ENCODE measurements at places on chromosomes 16 and 17.

DNA sequence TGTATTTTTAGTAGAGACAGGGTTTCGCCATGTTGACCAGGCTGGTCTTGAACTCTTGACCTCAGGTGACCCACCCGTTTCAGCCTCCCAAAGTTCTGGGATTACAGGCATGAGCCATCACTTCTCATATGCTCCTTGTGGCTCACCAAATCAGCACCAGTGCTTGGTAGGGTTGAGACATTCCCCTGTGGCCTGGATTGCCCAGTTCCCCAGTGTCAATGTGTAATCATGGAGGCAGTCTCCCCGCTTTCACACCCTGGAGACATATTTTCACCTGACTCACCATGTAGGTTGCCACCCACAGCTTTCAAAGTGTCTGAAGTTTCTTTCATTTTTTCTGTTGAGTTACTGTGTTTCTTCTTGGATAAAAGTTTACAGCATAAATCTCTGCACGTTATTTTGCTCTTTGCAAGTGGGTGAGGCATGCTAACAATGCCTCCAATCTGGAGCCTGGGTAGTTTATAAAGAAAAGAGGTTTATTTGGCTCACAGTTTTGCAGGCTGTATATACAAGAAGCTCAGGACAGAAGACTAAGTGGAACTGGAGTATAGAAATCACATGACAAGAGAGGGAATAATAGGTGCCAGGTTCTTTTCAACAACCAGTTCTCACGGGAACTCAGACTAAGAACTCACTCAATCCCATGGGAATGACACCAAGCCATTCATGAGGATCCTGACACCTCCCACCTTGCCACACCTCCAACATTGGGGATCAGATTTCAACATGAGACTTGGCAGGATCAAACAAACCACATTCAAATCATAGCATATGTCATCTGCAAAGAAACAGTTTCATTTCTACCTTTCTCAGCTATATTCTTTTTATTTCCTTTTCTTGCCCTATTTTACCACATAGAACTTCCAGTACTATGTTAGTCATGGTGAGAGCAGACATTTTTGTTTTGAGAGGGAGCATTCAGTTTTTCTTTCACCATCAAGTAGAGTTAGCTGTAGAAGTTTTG is 113.2 kb downstream of the PHKB start:
- DNase-seq, result peak; percentile 12
- H3K4me1 ChIP-seq, result peaks cover 21% of the 10 kb centered on the region
- H3K27ac ChIP-seq, result no peak overlapping the region
- no peaks in the 10 kb centered on the region for H3K27me3 ChIP-seq

- no peaks in the 10 kb centered on the region for H3K4me1 ChIP-seq
- no peaks in the 10 kb centered on the region for H3K36me3 ChIP-seq
- DNase-seq, result no peak
- H3K27me3 ChIP-seq, result no peaks in the 10 kb centered on the region
- no peak overlapping the region for H3K27ac ChIP-seq
Observed at GRCh38 chr17:9090641-9091096, 69.4 kb downstream of the NTN1 start.

- no peak overlapping the region for H3K4me3 ChIP-seq
- no peak overlapping the region for H3K27ac ChIP-seq
- no peak for DNase-seq
Observed at GRCh38 chr16:81604960-81605383, 160.4 kb downstream of the CMIP start.

DNA sequence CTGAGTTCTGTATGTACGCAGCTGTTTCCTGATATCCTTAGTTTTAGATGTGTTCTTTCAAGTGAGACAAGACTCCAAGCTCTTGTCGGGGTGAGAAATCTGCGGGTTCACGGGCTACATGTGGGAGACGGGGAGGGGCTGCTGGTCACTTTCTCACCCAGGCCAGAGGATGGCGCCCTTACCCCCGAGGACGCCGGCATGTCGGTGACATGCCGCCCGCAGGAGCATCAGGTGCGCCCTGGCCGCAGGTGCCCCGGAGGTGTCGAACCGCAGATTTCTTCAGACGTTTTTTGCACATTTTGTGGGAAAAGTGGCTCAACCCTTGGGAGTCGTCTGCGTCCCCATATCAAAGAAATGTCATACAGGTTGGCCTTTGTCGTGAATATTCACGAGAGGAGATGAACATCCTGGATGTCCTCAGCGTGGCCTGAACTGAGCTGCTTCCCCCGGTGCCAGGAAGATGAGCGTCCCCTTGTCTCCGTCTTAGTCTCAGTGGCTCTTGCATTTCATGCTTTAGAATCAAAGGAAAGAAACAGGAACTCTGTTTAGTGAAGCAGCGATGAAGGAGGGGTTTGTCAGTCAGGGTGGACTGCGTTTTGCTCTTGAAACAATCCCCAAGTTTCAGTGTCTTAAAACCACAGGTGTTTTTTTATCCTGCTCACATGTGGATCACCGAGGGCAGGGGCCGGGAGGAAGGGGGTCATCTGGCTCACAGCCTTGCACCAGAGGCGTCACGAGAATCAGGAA is 75.4 kb upstream of the ZNF750 start:
- no peaks in the 10 kb centered on the region for H3K27me3 ChIP-seq
- no peak overlapping the region for H3K27ac ChIP-seq
- no peak overlapping the region for H3K4me3 ChIP-seq
- no peak for DNase-seq

GRCh38 chr17:18377437-18378204 is at the start of gene EVPLL:
Gene EVPLL, plus strand, starts transcription at chr17:18377778. Its CDS starts 3,160 bp downstream, at chr17:18380938.
- H3K4me1 ChIP-seq, result no peaks in the 10 kb centered on the region
- H3K36me3 ChIP-seq, result no peaks in the 10 kb centered on the region
- H3K27me3 ChIP-seq, result no peaks in the 10 kb centered on the region

GRCh38 chr16:6684076-6684673 is 648.5 kb upstream of the RBFOX1 start:
- no peak overlapping the region for H3K27ac ChIP-seq
- H3K4me1 ChIP-seq, result no peaks in the 10 kb centered on the region
- H3K27me3 ChIP-seq, result no peaks in the 10 kb centered on the region
- DNase-seq, result peak; percentile 45
- H3K36me3 ChIP-seq, result no peaks in the 10 kb centered on the region

DNA sequence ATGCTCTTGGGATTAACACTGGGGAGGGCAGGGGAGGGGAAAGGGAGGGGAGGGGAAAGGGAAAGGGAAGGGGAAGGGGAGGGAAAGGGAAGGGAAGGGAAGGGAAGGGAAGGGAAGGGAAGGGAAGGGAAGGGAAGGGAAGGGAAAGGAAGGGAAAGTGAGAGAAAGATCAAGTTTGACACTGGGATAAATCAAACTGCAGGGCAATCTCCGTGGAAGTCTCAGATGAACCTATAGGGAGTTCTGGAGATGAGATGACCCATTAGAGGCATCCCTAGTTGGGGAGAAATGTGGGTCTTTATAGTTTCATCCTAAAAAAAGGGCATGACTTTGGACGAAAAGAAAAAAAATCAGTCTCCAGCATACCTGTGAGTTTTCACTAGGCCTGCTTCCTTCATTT is 2.2 kb downstream of the KRTAP4-12 start:
- no peak for DNase-seq
- no peak overlapping the region for H3K4me3 ChIP-seq
- peaks cover 18% of the 10 kb centered on the region for H3K4me1 ChIP-seq

DNA sequence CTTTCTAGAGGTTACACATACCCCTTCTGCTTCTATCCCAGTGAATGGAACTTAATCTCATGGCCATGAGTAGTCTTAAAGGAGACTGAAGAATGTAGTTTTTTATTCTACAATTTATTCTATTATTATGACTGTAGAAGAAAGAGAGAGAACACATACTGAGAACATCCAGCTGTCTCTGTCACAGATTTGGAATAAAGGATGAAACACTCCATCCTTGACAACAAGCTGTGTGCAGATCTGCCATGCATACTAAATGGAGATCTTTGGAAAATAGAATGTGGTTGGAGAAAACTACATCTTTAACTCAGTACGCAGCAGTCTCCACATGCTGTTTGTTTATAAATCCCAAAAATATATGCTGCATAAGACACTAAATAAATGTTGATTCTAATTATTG is 54.1 kb upstream of the NUDT7 start:
- no peak for DNase-seq
- no peak overlapping the region for H3K27ac ChIP-seq
- H3K4me3 ChIP-seq, result no peak overlapping the region
- no peaks in the 10 kb centered on the region for H3K36me3 ChIP-seq
- peaks cover 40% of the 10 kb centered on the region for H3K27me3 ChIP-seq

- H3K4me1 ChIP-seq, result peaks cover 66% of the 10 kb centered on the region
- no peak for DNase-seq
- no peak overlapping the region for H3K4me3 ChIP-seq
- peaks cover 48% of the 10 kb centered on the region for H3K36me3 ChIP-seq
- H3K27me3 ChIP-seq, result no peaks in the 10 kb centered on the region
Observed at GRCh38 chr17:75691371-75691791, 24.2 kb downstream of the SAP30BP start.

DNA sequence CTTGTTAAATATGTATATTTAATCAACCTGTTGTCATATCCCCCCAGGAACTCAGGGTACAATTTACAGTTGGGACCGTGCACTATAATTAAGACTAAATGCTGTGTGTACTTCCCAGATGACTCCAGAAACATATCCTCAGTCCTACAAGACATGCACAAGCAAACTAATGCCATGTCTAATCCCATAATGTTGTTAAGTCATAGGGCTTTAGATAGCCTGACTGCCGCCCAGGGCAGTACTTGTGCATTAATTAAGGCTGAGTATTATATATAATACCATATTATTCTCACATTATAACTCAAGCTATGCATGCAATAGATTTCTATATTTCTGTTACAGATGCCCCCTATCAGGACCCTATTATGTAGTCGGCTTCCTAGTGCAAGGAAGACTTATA is 20.1 kb upstream of the CPHXL start:
- peaks cover 15% of the 10 kb centered on the region for H3K27me3 ChIP-seq
- H3K4me3 ChIP-seq, result no peak overlapping the region
- no peak overlapping the region for H3K27ac ChIP-seq
- H3K4me1 ChIP-seq, result no peaks in the 10 kb centered on the region
- H3K36me3 ChIP-seq, result no peaks in the 10 kb centered on the region
- DNase-seq, result no peak

- no peak overlapping the region for H3K27ac ChIP-seq
- no peaks in the 10 kb centered on the region for H3K36me3 ChIP-seq
- peaks cover 86% of the 10 kb centered on the region for H3K27me3 ChIP-seq
- H3K4me1 ChIP-seq, result no peaks in the 10 kb centered on the region
- DNase-seq, result no peak
Observed at GRCh38 chr17:49779156-49779738, 9.2 kb upstream of the KAT7 start.

- H3K27ac ChIP-seq, result peak overlapping the region; percentile 93
- H3K27me3 ChIP-seq, result no peaks in the 10 kb centered on the region
- H3K4me3 ChIP-seq, result peak overlapping the region; percentile 60
- peaks cover 65% of the 10 kb centered on the region for H3K4me1 ChIP-seq
- peaks cover 23% of the 10 kb centered on the region for H3K36me3 ChIP-seq
Observed at GRCh38 chr17:27241346-27241946, 52.5 kb upstream of the WSB1 start.

DNA sequence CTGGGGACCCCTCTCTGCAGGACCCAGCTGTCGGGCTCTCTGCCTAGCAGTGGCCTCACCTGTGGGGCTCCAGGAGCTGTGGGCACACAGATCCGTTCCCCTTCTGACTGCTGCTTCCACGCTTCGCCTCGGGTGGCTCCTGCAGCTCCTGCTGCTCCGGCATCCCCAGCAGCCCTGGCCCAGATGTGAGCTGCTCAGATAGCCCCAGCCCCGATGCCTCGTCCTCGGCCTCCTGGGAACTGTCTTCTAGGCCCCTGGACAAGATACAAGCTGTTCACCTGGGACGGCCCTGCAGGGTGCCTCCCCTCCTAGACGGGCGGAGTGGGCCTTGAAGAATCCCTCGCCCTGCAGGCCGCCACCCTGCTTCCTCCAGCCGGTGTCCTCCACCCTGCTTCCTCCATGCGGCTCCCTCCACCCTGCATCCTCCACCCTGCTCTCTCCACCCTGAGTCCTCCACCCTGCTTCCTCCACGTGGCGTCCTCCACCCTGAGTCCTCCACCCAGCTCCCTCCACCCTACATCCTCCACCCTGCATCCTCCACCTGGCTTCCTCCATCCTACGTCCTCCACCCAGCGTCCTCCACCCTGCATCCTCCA is 11.0 kb downstream of the EMC6 start:
- peaks cover 3% of the 10 kb centered on the region for H3K36me3 ChIP-seq
- H3K27ac ChIP-seq, result no peak overlapping the region
- no peaks in the 10 kb centered on the region for H3K4me1 ChIP-seq
- DNase-seq, result no peak
- H3K27me3 ChIP-seq, result no peaks in the 10 kb centered on the region

GRCh38 chr17:49343273-49343672 is 18.8 kb downstream of the ZNF652 start:
- no peaks in the 10 kb centered on the region for H3K27me3 ChIP-seq
- H3K4me1 ChIP-seq, result no peaks in the 10 kb centered on the region
- no peak overlapping the region for H3K4me3 ChIP-seq
- H3K27ac ChIP-seq, result no peak overlapping the region
- no peaks in the 10 kb centered on the region for H3K36me3 ChIP-seq

GRCh38 chr17:49576088-49576916 is 631 bp downstream of the NXPH3 start:
- H3K27me3 ChIP-seq, result peaks cover 100% of the 10 kb centered on the region
- H3K36me3 ChIP-seq, result peaks cover 10% of the 10 kb centered on the region
- no peak overlapping the region for H3K27ac ChIP-seq
- DNase-seq, result peak; percentile 35

DNA sequence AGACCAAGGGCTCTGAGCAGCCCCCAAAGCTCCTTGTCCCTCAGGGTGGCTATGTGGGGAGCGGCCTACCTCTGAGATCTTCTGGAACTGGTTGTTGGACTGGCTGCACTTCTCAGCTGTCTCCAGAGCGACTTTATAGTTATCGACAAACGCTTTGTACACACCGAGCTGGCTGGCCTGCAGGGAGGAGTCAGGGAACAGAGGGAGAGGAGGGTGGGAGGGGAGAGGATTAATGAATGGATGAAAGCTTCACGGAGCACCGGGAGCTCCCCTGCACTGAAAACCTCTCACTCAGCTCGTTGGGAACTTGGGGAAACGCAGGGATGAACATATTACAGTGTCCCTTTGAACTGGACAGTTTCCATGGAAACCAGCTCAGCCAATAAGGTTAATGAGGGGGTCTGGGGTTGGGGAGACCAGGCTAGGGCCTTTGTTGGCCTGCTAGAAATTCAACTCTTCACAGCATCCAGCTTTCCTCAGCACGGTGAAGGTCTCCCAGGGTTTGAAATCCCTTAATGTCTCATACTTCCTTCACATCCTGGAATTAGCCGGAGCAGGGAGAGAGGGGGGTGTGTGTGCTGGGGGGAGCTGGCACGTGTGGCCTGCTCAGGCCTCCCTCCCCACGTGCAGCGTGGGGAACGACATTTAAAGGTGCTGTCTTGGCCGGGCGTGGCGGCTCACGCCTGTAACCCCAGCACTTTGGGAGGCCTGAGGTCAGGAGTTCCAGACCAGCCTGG is 86.7 kb downstream of the TIMM22 start:
- no peaks in the 10 kb centered on the region for H3K27me3 ChIP-seq
- H3K4me3 ChIP-seq, result no peak overlapping the region
- H3K27ac ChIP-seq, result no peak overlapping the region
- DNase-seq, result no peak

- DNase-seq, result no peak
- peaks cover 12% of the 10 kb centered on the region for H3K4me1 ChIP-seq
- peak overlapping the region; percentile 88 for H3K27ac ChIP-seq
- peaks cover 34% of the 10 kb centered on the region for H3K36me3 ChIP-seq
Observed at GRCh38 chr16:68310437-68310773, 341 bp downstream of the SLC7A6OS start.
